ENCODE measurements at places on chromosomes 5 and 9. TPM values are rescaled to one million over a fixed set of nuclear protein-coding genes. Genes with fewer than 3 reads are reported as not detected.

The GGTA1 gene
- 0.35 TPM for total RNA-seq

The FOXD4 gene
- 1.2 TPM for total RNA-seq

DNA sequence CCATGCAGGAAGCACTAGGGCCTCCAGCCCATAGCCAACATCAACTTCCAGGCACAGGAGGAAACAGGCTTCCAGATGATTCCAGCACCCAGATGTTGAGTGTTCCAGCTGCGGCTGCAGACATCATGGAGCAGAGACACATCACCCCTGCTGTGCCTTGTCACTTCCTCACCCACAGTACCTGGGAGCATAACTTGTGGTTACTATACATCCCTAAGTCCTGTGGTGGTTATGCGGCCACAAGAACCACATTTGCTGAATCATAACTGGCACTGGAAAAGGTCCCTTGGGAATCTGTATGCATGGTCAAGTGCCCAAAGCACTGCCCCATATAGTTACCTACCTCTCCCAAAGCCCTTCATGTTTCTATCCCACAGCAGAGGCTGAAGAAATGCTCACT lies 56.6 kb downstream of the WHRN start:
- DNase-seq = peak; percentile 92

DNA sequence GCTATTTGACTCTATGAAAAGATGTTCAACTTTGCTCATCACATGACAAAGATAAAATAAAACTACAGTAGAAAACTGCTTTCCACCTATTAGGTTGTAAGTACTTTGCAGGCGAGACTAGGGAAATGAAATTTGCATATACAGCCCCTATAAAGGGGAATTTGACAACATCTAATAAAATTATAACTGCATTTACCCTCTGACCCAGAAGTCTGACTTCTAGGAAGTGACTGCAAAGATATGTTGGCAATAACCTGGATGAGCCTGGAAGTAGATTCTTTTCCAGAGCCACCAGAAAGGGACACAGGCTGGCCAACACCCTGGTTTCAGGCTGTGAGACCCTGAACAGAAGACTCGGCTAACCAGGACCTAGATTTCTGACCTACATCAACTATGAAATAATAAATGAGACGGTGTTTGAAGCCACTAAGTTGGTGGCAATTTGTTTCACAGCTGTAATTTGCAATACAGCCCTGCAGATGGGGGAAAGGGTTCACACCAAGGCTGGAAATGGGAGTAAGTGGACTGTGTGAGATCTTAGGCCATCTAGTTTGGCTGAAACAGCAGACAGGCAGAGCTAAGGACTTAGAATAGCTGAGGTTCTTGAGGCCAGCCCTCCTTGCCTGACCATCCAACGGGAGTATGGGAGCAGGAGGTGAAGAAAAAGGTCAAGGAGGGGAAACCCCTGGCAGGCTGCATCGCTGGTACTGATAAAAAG lies 106.6 kb downstream of the SIL1 start:
- DNase-seq = no peak
